Stimulated activated CD4-positive, alpha-beta T cell treated with anti-CD3 and anti-CD28 coated beads, Interleukin-2, amount 100 ng/mL, for 48 hours (primary cell): ENCODE measurements at places on chromosomes 11 and 22.

DNA sequence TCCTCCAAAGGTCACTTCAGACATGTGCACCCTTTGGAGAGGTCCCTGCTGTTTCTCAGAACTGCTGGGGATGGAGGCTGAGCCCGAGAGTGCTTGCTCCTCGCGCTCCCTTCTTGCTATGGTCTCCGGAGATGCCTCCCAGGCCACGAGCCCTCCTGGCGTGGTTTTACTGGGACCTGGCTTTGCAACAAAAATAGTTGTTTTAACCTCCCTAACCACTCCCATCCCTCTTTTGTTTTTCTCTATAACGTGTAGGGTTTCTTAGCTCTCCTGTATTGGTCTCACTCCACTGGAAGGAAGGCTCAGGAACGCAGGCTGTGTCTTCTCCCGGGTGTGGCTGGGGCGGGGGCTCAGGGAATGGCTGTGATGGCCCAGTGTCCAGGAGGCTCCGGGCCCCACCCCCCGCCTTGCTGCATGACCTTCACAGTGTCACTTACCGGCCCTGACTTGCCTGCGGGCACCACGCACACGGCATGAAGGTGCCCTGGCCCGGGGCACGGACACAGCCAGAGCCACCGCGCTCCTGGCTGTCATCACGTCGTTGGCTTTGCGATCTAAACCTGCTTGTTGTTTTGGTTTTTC, 5.6 kb downstream of the PTDSS2 start:
- no peak for DNase-seq

- DNase-seq, result no peak
Measured at GRCh38 chr11:1073851-1074243, 827 bp upstream of the MUC2 start.

- DNase-seq, result no peak
Measured at GRCh38 chr11:10108915-10109680, 184.9 kb downstream of the SBF2 start.

GRCh38 chr11:114279792-114280546, 16.2 kb upstream of the NNMT start:
- no peak for DNase-seq

GRCh38 chr22:17130199-17130598, 9.0 kb upstream of the TMEM121B start:
- no peak for DNase-seq

DNA sequence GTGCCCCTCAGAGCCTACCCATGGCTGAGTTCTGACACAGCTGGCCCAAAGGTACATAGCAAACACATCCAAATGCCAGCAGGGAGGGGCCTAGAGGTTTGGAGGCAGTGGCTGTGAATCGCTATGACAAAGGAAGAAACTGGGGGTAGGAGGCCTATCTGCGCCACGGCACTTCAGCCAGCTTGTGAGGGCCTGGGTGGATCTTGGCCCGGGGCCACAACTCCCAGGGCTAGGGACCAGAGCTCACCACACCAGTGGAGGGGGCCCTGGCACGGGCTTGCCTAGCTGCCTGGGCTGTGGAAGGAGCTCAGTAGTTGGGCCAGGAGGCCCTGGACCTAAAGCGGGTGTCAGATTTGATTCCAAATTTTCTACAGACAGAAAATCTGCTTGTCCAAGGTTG, 9.4 kb upstream of the NAP1L4 start:
- DNase-seq, result no peak

- no peak for DNase-seq
Measured at GRCh38 chr22:18055619-18056160, 22.1 kb upstream of the PEX26 start.

GRCh38 chr22:36431977-36432376, 44.2 kb upstream of the MYH9 start:
- no peak for DNase-seq

DNA sequence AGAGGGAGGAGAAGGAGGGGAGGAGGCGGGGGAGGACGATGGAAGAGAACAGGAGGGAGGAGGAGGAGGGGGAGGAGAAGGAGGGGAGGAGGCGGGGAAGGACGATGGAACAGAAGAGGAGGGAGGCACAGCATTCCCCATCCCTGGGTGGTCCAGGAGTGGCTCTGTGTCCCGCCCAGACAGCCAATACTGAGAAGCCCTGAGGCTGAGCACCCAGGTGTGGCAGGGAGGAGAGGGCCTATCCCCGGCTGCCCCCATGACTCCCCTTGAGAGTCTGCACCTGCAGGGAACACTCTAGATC, 717 bp downstream of the MRGPRE start:
- no peak for DNase-seq

DNA sequence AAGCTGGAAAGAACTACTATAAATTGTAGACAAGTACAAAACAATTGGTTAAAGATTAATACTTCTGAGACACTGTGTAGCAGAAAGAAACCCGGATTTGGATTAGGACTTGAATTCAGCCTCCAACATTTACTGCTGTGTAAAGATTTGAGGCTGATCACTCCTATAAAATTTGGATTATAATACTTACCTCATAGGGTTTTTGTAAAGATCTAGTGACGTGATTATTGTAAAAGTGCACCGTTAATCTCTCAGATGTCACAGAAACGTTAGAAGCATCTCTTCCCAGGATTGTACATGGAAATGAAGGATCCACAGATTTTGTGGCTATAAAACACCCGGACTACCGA, 323 bp upstream of the HIKESHI start:
- no peak for DNase-seq

- no peak for DNase-seq
Measured at GRCh38 chr11:66741153-66741552, 12.1 kb upstream of the SPTBN2 start.

GRCh38 chr11:46649180-46649738, 31.9 kb downstream of the ATG13 start:
- DNase-seq, result no peak

DNA sequence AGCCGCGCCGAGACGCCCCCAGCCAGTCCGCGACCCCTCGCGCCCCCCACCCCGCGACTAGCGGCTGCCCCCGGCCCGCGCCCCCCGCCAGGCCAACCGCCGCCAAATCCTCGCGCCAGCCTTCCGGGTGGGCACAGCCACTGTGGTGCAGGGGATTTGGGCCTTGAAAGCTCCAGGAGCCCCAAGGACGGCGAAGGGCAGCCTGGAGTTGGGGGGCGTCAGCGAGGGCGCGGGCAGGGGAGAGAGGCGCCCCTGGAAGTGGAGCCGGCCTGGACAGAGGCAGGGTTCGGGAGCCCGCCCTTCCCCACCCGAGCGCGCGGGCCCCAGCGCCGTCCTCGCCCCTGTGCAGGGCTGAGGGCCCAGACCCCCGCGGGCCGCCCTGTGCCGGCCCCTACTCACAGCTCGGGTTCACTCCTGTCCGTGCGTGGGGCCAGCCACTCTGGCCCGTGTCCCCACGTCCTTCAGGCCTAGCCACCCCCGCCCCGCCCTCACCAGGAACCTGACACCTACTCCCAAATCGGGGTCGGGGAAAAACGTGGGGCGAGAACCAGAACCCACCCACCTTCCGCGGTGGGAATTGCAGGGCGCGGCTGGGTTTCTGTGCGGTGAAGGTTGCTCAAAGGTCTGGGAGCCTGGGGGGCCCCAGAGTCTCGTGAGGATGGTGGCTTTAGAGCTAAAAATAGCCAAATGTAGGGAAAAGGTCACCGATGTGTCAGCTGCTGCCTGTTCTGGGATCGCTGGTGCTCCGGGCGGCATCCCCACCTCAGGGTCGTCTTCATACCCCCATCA, at the start of gene CPT1B:
Gene CPT1B, minus strand, starts transcription at position 441 of the 789 bp plus-strand sequence. CDS start 512 bp downstream, outside the sequence.
- no peak for DNase-seq

GRCh38 chr22:32518381-32518780, 43.8 kb downstream of the FBXO7 start:
- DNase-seq, result no peak

DNA sequence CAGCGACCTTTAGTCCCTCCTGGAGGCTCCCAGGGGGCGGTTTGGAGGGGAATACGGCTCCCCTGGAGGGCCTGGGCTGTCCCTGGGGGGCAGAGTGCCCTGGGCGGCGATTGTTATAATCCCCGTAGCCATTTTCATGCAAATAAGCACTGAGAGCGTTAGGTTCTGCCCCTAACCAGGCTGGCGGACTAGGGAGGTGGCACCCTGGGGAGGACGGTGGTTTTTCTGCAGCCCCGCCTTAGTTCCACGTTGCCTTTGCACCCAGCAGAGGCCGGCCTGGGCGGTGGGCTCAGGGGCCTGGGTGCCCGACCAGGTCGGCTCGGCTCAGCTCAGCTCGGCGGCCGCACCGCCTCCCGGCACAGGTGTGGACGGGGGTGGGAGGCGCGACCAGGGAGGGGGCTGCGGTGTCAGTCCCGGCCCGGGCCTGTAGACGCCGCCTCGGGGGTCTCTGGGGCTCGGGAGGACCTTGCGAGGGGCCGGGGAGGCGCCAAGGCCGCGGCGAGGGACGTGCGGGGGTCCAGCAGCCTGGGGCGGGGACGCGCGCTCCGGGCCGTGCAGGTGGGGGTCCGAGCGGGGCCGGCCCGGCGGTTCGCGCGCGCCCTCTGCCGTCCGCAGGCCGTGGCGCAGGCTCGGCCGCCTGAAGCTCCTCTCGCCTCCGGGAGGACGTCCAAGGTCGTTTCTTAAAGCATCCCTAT, 2.3 kb upstream of the DUSP8 start:
- DNase-seq, result peak; percentile 45

DNA sequence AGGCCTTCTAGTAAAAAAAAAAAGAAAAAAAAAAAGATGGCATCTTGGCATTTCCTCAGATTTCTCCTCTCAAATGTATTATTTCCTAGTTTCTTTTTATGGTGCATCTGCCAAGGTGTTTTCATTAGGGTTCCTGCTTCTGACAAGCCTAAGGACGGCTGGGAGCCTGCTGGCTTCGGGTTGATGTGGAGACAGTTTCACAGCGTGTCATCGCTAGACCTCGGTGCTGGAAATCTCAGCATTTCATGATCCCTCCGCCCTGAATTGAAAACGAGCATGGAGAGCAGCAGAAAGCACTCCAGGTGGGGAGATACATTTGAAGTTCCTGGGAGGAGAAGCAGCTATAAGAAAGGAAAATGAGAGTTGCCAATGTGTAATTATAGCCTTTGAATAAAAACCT, 283.9 kb upstream of the CNTN5 start:
- no peak for DNase-seq

GRCh38 chr11:19819148-19819547, 106.5 kb downstream of the NAV2 start:
- no peak for DNase-seq

DNA sequence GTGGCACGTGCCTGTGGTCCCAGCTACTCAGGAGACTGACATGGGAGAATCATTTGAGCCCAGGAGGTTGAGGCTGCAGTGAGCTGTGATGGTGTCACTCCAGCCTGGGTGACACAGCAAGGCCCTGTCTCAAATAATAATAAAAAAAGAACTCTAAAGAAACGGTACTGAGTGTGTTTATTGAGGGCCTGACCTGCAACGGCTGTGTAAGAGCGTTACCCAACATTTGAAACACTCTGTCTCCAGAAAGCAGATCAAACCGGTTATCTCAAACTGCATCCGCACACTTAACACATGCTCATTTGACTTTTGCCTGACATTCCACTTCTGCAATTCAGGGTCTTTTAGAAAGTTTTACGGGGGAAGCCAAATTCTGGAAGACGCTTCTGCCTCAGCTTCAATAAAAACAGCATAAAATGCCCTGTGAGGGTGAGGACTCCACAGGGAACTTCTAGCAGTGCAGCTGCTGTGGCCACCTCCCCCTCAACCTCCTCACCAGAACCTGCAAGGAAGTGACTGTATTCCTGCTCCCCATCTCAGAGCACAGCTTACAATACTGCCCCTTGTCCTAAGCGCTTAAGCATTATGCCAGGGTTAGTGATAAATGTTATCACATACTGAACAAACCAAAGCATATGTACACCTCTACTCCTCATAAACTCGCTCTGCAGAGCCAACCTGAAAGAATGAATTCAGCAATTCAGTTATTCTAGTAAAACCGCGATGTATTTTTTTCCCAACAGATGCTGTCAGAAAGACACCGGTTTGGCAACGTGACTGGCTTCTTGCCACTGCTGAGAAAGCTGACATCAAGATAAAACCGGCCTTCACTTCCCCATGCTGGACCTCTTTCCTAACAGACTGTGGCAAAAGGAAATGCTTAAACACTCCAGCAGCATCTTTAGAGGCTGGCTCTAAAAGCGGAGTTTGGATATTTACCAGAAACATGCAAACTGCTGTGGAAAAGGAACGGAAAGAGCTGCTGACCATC, 52.2 kb downstream of the PRDM10 start:
- DNase-seq, result no peak

GRCh38 chr11:93577286-93577685, 34.1 kb upstream of the SMCO4 start:
- DNase-seq, result no peak

- DNase-seq, result no peak
Measured at GRCh38 chr11:70928854-70929598, 323.4 kb downstream of the SHANK2 start.

- no peak for DNase-seq
Measured at GRCh38 chr11:3669128-3669527, 2.1 kb downstream of the CHRNA10 start.

GRCh38 chr11:129089279-129089678, 102.8 kb downstream of the ARHGAP32 start:
- no peak for DNase-seq

DNA sequence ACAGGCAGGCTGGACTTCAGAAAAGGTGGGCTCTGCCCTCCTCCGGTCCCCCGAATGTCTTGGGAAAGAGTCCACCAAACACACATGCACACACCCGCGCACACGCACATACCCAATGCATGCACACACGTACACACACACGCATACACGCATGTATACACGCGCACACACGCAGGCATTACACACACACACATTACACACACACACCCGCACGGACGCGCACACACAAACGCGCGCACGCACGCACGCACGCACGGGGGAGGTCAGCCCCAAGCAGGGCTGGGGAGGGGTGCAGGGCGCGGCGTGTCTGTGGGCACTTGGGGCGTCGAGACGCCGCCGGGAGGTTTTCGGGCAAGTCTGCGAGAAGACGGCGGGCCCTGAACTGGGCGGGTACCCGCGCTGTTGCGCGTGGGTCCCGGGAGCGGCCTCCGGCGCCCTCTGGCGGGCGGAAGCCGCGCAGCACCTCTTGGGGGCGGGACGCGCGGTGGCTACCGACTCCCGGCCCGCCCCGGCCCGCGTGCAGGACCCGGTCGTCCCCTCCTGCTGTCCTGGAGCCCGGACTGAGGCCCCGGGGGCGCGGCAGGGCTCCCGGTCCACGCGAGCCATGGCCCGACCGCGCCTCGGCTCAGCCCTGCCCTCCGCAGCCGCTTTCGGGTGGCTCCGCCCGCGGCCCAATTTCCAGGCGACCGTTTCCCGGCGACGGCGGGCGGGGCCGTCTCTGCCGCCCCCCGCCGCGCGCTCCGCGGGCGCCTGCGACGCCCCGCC, 3.6 kb downstream of the SEPTIN5 start:
- peak; percentile 82 for DNase-seq

DNA sequence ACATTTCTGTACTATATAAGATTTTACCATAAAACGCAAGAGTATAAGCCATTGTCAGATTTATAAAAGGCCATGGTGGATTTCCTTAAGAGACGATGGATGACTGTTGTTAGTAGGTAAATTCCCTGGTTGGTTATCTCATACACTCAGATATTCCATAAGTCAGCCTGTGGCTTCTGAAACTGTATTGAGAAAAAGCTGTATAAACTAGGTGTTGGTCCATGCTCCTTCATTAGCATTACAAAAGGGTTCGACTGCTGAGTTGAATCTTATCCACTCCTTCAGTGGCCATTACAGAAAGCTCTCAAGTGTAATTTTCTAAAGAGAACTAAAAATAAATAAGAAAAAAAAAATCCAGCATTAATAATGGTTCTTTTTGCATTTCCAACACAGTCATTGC, 5.3 kb downstream of the GRAP2 start:
- no peak for DNase-seq
